ENCODE measurements at places on chromosomes 12 and 14.

DNA sequence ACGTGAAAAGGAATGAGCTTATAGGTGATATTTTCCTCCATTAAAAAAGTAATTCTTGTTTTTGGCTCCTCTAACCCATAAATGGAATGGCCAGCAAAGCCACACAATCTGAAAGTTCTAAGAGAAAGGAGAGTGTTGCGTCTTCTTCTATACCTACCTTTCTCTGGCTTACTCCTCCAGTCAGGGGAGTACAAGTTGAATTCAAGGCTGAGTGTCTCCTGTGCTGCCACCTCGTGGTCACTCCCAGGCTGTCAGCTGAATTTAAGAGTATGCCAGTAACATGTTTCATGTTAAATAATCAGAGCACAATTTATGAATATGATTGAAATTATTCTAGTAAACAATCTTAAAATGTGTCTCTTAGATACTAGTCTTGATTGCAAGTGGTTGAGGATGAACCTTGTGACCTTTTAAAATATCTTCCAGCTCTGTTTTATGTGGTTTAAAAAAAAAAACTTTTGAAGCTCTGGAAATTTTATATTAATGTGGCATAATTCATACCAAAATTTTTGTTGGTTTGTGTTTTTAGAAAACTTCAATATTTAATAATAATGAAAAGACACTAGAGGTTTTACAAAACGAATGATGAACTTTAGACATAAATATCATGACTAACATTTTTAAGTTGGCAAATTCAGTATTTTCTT is 31.7 kb downstream of the PTHLH start:
- DNase-seq = no peak

DNA sequence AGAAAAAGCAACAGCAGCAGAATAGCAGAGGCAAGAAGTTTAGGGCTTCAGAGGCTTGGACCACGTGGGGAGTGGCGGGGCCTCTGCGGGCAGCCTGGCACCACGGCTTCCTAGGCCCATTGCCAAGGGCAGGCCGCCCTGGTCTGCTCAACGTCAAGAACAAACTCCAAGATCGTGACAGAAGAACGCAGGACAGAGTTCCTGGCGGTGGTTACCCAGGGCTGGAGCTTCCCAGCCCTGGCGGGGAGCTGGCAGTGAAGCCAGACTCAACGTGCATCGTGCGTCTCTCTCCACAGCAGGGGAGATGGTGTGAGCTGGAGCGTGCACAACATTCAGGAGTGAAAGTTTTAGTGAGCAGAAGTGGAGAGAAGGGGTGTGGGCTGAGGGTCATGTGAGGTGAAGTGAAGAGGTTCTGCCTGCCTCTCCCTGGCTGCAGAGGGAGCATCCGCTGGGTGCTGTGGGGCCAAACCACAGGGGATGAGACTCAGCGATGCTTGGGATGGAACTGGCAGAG is 13.9 kb upstream of the CACNA2D4 start:
- peak; percentile 59 for DNase-seq

DNA sequence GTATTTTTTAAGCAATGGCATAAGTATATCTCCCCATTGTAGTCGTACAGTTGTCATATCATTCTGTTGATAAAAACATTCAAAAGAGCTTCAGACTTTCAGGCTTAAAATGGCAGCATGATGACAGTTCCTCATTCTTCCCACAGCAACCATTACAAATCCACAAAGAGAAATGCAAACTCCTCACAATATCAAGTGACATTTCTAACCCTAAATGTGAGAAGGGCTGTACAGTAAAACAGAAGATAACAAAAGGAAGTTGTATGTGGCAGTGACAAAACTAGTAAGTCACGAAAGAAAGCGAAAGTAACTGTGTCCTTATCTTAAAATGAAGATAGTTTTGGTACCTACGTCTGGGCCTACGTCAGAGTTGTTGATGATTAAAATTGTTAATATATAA is 46.7 kb downstream of the GXYLT1 start:
- no peak for DNase-seq

DNA sequence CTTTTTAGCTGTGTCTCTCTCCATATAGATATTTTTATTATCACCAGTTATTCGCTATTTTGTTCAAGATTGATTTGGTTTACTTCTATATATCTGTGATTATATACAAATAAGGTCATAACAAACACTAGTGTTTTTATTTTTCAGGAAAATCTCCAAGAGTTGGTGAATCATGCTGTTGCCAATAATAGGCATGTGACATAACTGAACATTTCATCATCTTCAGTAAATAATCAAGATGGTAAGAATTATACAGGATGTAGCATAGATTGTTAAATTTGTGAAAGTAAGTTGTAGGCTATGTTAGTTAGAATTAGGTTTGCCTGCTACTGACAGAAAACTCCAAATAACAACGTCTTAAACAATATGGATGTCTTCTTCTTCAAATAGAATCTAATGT is 240.9 kb upstream of the PDE3A start:
- no peak for DNase-seq

- no peak for DNase-seq
These were observed 1490.8 kb upstream of the TMEM132C start for GRCh38 chr12:126776026-126776655.

GRCh38 chr12:78407722-78408121 is 456.9 kb upstream of the SYT1 start:
- DNase-seq = no peak

GRCh38 chr12:91180582-91181395 is 1.8 kb downstream of the DCN start:
- DNase-seq = no peak

DNA sequence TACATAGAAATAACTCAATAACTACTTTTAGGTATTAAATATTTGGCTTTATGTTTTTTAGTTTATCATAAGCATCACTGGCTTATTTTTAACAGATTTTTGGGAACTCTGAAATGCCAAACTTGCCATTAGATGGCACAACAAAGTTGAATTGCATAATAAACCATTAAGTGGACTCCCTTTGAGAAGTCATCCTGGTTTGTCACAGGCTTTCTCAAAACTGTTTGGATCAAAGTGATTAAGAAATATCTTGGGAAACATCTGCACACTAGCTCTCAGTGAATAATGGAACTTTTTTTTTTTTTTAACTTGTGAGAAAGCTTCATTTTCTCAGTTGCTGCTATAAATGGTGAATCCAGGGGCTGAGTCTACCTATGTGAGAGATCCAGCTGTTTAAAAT is 4.3 kb downstream of the SLC16A7 start:
- DNase-seq = no peak

- no peak for DNase-seq
These were observed 51.2 kb downstream of the TESC start for GRCh38 chr12:117047810-117048584.

DNA sequence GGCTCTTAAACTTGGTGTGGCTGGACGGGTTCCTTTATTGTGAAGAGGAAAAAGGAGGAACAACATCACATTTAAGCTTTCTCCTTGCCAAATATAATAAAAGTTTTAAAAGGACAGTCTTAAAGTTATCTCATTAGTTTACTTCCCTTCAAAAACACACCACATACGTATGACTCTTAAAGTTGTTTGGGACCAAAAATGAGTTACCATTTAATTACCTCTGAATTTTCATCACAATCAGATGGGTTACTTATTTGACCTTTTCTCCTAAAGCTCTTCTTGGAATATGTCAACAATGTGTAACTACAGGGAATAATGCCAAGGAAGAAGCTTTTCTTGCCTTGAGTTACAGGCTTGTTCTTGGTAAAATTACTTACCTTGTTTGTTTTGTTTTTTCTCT is 16.4 kb downstream of the RAB21 start:
- DNase-seq = no peak

DNA sequence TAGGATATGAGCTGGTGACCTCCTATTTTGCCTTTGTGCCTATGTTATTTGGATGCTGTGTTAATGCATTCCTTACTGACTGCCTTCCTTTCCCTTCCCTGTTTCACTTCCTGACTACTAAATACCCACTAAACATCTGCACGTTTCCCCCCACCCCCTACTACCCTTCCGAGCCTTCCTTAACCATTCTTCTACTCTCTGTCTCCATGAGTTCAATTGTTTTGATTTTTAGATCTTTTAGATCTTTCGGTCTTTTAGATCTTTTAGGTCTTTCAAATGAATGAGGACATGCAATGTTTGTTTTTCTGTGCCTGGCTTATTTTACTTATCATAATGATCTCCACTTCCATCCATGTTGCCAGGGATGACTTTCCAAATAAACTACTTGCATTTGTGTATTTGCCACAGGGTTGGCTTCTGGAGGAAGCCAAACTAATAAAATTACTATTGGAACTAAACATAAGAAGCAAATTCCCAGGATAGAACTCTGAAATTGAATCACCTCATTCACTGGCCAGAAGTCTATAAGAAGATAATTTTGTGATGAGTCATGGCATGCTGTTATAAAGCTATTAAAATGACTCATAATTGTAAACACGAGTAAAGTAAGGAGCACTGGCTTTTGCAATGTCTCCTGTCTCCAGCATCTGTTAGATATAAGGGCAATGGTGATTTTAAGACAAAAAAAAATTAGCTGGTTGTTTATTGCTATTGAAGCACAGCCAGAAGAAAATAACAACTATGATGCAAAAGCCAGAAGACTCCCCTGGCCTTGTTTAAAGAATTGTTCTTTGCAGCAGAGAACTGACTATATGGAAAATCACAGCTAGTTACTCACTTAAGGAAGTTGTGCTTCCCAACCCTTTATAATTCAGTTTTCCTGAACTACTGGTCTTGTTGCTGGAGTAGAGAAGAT is 586.3 kb downstream of the LRFN5 start:
- no peak for DNase-seq

GRCh38 chr14:77018785-77019184 is 9.7 kb downstream of the IRF2BPL start:
- no peak for DNase-seq

DNA sequence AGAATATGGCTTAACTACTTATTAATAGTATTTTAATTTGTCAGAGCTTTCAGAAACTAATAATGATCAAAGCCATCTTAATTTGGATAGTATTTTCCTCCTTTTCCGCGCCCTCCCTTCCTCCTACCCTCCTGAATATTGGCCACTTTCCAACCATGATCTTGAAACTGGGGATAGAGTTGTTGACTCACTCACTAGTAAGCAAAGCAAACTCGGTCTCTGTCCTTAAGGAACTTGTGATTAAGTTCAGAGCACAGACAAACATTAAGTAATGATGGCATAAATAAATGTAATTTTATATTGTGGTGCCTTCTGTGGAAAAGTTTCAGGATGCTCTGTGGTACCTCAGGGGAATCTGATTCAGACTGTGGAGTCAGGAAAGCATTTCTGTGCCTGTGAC is 75.7 kb downstream of the LRRK2 start:
- DNase-seq = no peak

- no peak for DNase-seq
These were observed 17.8 kb downstream of the HDAC7 start for GRCh38 chr12:47801904-47802246.

DNA sequence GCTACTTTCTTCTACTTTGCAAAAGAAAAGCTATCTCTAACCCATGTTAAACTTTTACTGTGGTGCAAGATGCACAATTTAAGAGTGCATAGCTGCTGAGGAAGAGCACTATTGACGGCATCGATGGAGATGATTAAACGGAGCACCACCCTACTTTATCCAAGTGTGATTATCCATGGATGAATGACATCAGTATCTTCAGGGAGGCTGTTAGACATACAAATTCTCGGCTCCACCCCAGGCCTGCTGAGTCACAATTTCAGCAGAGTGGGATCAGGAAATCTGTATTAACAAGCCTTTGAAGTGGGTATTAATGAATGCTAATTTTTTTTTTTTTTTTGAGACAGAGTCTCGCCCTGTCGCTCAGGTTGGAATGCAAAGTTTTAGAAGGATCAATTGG is 16.2 kb downstream of the SLC2A14 start:
- no peak for DNase-seq

DNA sequence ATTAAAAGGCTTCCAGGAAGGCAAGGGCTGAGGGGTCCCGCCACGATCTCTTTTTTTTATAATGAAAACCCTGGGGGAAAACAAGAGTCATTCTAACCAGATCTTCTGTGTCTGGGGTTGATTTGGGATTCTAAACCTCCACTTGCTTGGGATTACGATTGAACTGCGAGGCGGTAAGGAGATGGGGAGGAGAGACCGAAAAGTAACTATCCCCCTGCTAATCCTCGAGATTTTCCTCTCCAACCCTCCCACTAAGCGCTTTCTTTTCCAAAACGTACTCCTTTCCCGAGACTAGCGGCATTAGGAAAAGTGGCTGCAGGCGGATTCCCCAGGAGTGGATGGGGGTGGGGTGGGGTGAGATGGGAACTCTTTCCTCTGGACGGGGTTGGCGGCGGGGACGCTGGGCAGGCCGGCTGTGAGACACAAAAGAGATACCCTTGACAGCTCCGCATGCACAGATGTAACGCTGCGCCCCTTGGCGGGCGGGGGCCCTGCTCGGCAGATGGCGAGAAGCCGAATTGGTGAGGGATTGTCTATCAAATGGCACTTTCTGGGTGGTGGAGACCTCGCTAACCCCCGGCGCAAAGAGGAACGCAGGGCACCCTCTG is 830 bp upstream of the SRRM4 start:
- no peak for DNase-seq

GRCh38 chr12:54021432-54022013 is 6.7 kb upstream of the HOXC6 start:
- no peak for DNase-seq

DNA sequence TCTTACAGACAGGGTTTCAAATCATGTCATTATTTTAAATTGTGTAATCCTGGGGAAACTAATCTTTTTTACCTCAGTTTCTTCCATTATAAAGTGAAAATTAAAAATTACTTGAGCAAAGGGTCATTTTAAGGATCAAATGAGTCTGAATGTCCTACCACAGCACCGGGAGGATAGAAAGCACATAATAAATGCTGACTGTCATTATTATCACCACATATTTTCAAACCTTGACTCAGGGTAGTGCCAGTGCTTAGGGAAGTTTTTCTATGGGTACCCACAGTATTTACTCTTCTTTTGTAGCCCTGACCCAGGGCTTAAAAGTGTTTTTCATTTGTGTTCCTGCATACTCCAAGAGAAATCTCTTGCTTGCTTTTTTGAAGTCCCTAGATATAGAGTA is 60.5 kb downstream of the KCNMB4 start:
- DNase-seq = no peak

GRCh38 chr14:22883173-22883976 is at the start of gene REM2:
TSS of gene REM2 (plus strand) at chr14:22883222. CDS start at chr14:22883288, 66 bp downstream.
- no peak for DNase-seq

- DNase-seq = no peak
These were observed 824 bp downstream of the TBK1 start for GRCh38 chr12:64452559-64453329.

DNA sequence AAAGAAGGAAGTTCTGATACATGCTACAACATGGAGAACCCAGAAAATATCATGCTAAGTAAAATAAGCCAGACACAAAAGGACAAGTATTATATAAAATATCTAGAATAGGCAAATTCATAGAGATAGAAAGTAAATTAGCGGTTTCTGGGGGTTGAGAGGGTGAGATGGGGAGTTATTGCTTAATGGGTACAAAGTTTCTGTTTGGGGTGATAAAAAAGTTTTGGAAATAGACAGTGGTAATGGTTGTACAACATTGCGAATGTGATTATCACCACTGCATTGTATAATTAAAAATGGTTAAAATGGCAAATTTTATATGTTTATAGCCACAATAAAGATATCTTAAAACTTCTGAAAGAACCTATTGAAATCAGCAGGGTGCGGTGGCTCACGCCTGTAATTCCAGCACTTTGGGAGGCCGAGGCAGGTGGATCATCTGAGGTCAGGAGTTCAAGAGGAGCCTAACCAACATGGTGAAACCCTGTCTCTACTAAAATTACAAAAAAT is 15.0 kb downstream of the ZBTB25 start:
- no peak for DNase-seq

GRCh38 chr14:74981462-74981782 is 21.3 kb upstream of the EIF2B2 start:
- no peak for DNase-seq

Data from C1 segment of cervical spinal cord (tissue), 14 donors.